ENCODE measurements at places on chromosomes 1 and 21.

DNA sequence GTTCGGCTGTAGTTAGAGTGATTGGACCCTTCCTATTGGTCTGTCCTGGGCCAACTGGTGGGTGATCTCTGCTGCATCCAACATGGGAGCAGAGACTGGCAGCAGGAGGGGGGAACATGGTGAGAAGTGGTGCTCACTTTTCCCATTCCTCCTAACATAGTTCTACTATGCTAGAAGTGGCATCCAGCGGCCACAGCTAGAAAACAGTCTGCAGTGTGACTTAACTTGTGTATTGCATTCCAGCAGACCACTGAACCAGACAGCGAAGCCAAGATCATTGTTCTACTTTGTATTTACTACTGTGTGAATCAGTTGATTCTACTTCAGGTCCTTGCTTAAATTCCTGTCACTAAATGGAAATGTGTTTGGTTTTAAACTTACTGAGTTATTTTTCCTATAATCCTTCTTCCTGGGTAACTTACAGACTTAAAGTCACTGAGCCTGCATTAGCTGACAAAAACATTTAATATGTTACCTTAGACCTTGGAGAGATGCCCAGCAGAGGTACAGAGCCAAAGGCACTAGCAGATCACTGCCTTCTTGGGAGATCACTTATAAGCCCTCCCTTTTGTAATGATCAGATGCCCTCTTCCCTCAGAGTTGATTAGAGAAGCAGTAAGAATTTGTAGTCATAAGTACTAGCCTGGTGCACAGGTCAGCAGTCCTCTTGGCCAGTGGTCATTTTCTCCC is 8.2 kb downstream of the FABP3 start:
- DNase-seq = no peak

GRCh38 chr1:224472806-224473205 is 38.2 kb upstream of the WDR26 start:
- peak; percentile 65 for DNase-seq

GRCh38 chr21:14750041-14750440 is 203.9 kb upstream of the SAMSN1 start:
- DNase-seq = no peak

GRCh38 chr1:153293851-153294250 is 18.9 kb downstream of the PGLYRP3 start:
- DNase-seq = peak; percentile 59

- DNase-seq = no peak
Measured at GRCh38 chr1:89363196-89363595, 663 bp upstream of the GBP6 start.

DNA sequence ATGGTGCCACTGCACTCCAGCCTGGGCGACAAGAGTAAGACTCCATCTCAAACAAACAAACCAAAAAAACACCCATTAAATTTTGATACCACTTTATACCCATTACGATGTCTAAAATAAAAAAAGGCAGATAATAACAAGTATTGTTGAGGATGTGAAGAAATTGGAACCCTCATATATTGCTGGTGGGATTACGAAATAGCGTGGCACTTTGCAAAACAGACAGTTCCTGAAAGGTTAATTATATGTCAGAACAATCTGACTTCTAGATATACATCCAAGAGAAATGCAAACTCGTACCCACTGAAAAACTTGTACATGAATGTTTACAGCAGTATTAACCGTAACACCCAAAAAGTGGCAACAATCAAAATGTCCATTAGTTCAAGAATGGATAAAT is 70.3 kb downstream of the USP24 start:
- no peak for DNase-seq

DNA sequence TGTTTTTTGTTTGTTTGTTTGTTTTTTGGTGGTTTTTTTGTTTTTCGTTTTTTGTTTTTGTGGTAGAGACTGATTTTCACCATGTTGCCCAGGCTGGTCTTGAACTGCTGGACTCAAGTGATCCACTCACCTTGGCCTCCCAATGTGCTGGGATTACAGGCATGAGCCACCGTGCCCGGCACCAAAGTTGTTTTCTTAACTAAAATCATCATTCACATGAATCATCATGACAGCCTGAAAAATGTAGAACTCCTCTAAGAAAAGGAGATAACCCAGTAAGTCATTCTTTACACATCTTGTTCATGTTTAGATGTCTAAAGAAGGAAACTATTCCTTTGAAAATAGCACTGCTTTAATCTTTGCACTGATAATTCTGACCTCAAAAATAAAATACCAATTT is 37.5 kb downstream of the DISP1 start:
- DNase-seq = no peak

DNA sequence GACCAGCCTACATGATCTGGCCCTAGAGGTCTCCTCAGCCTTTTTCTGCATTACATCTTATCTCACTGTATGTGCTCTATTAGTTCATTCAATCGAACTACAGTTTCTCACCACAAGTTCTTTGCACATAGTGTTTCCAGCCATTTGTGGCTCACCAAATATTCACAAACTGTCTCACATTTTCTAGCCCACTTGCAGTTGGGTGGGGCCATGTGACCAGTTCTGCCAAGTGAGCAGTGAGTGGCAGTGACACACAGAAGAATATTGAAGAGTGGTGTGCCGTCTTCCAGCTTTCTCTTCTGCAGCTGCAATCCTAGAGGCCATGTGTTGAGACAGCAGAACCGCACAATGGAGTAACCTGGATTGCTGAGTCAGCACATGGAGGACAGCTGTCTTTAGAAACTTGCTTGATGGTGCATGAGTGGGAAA is 103.2 kb upstream of the ZNF644 start:
- peak; percentile 4 for DNase-seq

DNA sequence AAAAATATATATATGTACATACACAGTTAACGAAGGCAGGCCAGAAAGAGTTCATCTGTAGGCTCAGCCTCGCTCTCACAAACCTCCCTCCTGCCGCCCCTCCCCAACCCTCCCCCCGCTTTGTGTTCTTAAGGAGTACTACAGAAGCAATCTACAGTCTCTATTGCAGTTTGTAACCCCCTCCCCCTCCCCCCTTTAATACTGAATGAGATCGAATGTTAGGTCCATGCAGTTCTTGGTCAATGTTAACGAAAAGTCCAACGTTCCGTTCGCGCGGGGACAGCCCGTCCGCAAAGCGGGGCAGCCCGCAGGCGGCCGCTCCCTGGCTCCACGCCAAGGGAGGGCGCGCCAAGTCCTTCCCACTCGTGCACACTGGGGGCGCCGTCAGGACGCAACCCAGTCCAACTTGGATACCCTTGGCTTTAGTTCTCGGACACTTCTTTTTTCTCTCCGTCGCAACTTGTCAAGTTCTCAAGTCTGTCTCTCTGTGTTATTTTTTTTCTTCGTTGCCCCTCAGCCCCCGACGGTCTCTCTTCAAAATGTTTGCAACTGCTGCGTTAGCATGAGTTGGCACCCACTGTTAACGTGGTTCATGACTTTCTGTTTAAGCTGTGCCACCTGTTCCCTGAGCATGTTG is 2.2 kb downstream of the JUN start:
- peak; percentile 75 for DNase-seq

- DNase-seq = peak; percentile 71
Measured at GRCh38 chr1:226457307-226457712, 49.4 kb upstream of the PARP1 start.

- no peak for DNase-seq
Measured at GRCh38 chr1:9253004-9253403, 18.4 kb downstream of the H6PD start.

DNA sequence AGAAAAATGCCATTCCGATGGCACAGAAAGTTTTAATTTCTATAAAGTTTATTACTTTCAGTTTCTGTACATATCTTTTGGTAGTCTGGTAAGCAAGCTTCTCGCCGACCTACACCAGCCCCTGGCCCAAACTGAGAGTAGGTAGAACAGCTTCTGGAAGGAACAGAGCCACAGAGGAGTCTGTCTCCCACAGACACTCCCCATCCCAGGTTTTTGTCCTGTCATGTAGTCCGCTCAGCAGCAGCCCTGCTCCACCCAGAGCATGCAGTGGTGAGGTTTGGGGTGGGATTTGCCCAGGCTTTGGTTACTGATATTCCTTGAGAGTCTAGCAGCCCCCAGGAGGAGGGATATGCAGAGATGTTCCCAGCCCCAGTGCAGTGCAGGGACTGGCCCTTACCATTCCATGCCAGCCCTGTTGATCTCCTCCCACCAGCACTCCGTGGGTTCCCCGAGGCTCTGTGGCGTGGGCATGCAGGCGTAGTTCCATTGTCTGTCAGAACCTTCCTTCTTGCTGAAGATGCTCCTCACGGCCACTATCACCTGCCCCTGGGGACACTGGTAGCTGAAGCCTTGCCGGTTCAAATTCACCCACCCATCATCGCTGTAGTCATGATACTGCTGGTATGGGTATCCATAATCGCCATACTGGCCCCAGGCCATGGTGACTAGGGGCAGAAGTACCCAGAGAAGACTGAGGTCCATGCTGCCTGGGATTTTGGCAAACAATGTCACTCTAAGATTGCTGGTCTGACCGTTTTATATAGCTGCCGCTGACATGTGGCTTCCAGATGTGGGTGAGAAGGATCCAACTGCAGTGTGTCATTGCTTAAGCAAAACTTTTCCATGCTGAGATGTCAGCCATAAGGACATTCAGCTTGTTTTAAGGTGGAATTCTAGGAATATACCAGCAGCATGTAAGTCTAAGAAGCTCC is at the start of gene DPT:
DPT (minus strand) TSS at position 734 of the 932 bp plus-strand sequence; CDS start at position 702, 32 bp downstream.
- DNase-seq = no peak

- DNase-seq = no peak
Measured at GRCh38 chr1:201267481-201268229, 15.7 kb upstream of the PKP1 start.

DNA sequence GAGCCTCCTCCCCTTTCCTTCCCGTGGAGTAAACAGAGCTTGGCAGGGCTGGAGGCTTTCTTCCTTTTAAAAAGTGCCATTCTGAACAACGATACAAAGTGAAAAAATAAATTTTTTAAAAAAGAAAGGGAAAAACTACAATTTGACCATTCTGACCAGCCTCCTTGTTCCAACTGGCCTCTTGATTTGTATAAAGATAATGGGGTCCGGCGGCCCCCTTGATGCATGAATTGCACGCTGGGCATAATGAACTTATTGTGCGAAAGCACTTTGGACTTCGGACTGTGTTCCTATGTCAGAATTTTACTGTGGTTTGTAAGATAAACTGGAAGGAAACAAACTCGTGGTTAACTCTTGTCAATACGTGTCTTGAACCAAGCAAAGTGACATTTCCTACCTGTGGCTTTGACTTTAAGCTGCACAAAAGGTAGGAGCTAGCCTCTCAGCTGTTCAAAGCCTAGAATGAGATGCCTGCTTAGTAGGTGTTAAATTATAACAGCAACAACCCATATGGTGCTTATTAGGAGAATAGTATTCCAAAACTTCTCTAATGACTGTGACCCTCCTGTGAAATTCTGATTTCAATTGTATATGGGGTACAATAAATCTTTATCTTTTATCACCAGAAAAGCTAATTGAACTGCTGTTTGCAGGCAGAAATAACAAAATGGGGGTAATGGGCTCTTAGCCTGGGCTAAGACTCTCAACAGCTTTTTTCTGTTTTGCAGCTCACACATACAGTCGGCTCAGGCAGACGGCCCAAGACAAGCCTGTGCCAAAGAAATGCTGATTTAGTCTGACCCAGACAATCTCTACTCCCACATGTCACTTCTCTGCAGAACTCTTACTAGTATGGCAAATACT is 9.3 kb downstream of the IRF2BP2 start:
- peak; percentile 61 for DNase-seq
